ENCODE measurements at places on chromosomes 4 and X.
A peak's percentile ranks its signal among the peaks of the same experiment; 100 is the strongest.

DNA sequence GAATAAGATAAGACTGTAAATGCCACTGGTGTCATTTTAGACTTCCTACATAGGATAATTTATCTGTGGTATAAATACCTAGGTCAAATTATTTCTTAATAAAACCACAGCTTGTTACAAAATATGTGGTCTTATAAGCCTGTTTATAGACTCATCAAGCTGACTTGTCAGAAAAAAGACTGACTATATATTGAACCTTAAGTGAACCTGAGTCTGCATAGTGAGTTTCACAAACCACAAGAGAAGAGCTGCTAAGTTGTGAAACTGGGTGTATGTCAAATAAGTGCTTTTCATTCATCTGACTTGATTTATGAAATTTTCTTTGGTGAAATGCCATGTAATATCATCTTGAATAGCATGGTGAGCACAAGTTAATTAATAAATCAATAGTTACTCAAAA, 48.4 kb upstream of the TMPRSS11A start:
- no peak for DNase-seq

- no peak for DNase-seq
Observed at GRCh38 chr4:85784947-85785346, 310.0 kb downstream of the ARHGAP24 start.

GRCh38 chrX:2710041-2710840, 19.1 kb downstream of the CD99 start:
- DNase-seq = peak; percentile 75

DNA sequence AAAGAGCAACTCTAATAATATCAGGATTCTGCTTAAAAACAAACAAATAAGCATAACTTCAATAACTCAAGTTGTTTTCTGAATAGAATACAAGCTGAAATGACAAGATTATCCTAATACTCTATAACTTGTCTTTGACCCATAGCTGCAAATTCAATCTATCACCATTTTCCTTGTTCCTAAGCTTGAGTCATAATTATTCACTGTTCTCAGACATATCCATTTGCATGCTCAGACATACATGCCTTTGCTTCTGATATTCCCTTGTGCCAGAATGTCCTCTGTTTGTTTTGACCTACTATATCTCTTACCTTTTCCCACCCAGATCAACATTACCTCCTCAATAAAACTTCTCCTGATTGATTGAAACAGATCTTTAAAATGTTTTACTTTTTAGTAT, 109.7 kb downstream of the SNCA start:
- DNase-seq = no peak

GRCh38 chr4:54575919-54576318, 81.8 kb upstream of the KIT start:
- DNase-seq = no peak

- no peak for DNase-seq
Observed at GRCh38 chrX:107047622-107048021, 47.6 kb upstream of the MORC4 start.

GRCh38 chr4:68606240-68606639, 30.1 kb upstream of the UGT2B17 start:
- no peak for DNase-seq

- DNase-seq = peak; percentile 32
Observed at GRCh38 chrX:40013266-40014195, 84.2 kb downstream of the BCOR start.

DNA sequence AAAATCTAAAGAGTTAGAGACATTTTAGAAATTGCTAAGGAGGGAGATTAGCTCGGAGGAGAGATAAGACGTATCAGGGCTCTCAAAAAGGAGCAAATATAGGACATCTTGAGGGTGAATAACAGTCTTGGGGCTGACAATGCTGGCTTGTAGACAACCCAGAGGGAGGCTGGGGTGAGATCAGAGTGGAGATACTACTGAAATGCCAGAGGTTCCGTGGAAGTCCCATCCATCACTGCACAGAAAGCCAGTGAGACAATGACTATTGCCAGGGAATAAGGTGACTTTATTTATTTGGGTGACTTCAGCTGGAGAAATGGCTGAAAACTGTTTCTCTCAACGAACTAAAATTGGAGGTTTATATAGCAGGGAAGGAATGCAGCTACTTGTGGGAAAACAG, 838.1 kb upstream of the AGA start:
- DNase-seq = no peak

GRCh38 chr4:7124689-7125442, 57.0 kb upstream of the GRPEL1 start:
- DNase-seq = no peak

- DNase-seq = no peak
Observed at GRCh38 chr4:76582074-76582816, 147.2 kb downstream of the SHROOM3 start.

DNA sequence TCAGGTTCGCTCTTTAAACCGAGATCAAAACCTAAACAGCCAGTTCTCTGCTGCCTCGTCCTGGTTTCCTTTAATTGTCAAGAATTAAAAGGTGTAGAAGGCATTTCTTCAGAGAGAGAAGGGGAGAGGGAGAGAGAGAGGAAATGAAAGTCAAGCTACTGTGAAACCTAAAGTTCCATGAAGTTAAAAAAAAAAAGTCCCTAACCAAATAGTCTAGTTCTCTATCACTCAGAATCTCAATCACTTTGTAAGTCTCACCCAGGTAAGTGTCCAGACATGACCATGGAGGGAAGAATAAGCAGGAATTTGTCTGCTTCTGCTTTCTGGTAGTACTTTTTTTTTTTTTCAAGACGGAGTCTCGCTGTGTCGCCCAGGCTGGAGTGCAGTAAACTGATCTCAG, 18.8 kb upstream of the SMIM14 start:
- DNase-seq = no peak

DNA sequence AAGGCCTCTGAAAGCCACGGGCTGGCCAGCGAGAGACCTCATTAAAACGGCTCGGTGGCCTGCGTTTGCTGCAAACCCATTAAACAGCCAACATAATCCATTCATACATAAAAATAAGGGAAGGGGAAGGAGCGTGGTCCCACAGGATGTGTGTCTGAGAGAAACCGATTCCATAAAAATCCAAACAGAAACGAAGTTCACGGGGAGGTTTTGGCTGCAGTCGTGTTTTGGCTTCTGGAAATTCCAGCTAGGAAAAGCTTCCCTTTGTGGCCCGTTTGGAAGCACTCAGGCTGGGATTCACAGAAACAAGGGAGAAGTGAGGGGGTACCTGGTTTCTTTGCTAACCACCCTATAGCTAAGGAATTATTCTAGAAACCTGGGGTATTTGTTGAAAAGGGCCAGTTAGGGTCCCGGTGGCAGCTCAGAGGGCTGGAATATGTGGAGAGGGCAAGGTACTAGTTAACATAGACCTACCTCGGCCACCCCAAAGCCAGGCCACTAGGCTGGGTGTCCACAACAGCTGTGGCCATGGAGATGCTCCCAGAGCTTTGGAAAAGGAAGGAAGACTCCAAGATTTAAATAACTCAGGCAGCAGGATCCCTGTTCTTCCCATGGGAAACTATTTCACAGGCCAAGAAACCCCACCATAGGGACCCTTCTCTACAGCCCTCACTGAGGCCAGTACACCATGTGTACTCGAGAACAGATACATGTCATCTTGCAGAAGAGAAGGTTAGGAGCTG, 166.8 kb downstream of the BCOR start:
- DNase-seq = no peak

- no peak for DNase-seq
Observed at GRCh38 chr4:54764476-54764875, 106.7 kb downstream of the KIT start.

GRCh38 chr4:4851081-4851480, 8.4 kb upstream of the MSX1 start:
- no peak for DNase-seq

GRCh38 chrX:97402903-97403302, 519.2 kb downstream of the RPA4 start:
- no peak for DNase-seq

GRCh38 chrX:7985568-7985967, 58.4 kb upstream of the PNPLA4 start:
- DNase-seq = no peak

DNA sequence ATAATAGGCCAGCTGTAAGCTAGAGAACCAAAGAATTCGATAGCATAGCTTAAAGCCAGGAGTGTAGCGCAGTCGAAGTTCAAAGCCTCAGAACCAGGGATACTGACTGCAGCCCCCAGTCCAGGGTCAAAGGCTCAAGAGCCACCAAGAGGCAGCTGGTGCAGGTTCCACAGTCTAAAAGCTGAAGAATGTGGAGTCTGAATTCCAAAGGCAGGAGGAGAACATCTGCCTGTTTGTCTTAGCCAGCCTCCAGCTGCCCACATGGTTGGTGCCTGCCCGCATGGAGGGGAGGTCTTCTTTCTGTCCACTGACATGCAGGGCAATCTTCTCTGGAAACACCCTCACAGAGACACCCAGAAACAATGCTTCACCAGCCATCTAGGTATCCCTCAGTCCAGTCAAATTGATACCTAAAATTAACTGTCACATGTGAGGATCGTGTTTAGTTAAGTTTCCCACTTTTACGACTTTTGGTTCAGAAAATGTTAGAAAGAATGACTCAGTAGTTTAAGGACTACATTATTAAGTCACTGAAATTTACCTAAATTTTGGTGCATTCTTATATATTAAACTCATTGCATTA, 52.8 kb upstream of the RHOH start:
- DNase-seq = no peak

GRCh38 chr4:98652996-98653395, 5.4 kb downstream of the TSPAN5 start:
- no peak for DNase-seq

DNA sequence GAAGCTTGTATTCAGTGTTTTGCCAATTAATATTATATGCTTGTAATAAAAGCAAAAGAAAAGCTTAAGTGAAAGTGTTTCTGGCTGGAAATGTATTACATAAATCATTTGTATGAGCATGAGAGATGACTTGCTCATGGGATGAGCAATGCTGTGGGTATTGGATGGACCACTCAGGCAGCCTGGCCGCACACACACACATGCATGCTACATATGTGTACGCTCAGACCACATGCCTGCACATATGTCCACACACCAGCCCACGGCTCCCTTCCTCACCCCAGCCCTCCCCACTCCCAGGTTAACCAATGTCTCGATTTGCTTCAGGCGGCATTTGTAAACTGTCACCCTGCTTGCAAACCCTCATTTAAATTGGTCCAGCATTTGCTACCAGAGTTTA, 55.9 kb downstream of the CPLX1 start:
- DNase-seq = no peak

GRCh38 chrX:150049647-150050046, 111.4 kb upstream of the EOLA2 start:
- no peak for DNase-seq

GRCh38 chr4:105474099-105474518, 247 bp upstream of the PPA2 start:
- peak; percentile 87 for DNase-seq

GRCh38 chr4:16078195-16078760, 5.5 kb downstream of the PROM1 start:
- no peak for DNase-seq

DNA sequence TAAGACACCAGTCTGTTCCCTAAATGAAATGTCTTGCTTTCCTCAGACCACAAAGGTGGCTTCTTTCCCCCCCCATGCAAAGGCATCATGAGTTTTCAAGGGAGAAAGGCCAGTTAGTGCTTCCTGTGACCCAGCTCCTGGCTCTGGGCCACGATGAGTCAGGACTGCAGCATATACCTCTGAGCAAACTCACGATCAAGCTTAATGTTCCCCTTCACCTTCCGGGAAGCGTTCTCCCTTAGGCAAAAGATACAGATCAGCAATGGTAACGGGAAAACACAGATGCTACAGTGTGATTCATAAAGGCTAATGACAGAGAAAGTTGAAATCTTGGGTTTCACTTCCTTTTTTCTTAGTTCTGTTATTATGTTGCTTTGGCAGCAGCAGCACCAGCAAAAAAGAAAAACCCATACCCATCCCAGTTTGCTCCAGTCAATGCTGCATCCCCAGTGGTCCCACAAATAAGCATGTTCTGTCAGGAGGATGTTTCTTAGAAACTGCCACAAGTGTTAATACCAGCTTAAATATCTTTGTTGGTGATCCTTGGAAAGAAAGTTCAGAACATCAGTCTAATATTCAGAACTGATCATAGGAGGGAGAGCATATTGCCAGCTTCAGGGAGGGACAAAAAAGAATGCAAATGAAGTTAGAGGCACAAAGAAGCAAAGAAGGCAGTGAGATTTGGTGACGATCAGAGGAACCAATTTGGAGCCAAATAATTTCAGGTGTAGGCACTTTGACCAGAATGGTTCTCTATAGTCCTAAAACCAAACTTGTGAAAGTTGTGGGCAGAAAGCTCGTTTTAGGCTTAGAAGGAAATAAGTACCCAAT, 41.2 kb downstream of the LONRF3 start:
- DNase-seq = peak; percentile 88

Measured in inflammatory macrophage (primary cell).